ENCODE measurements at places on chromosomes 12 and 14. TPM values are rescaled to one million over a fixed set of nuclear protein-coding genes. Genes with fewer than 3 reads are reported as not detected.

ACOT4 gene
- total RNA-seq: 1.6 TPM

KLHL33 gene
- 0.69 TPM for total RNA-seq

KRT79 gene
- not detected for total RNA-seq

FOXN4 gene
- total RNA-seq: not detected

PFDN5 gene
- total RNA-seq: 432 TPM

CHD8 gene
- total RNA-seq: 65.3 TPM

EIF2S3B gene
- total RNA-seq: 1.1 TPM

KRT72 gene
- not detected for total RNA-seq

TMEM253 gene
- total RNA-seq: 0.37 TPM

TAS2R9 gene
- 0.37 TPM for total RNA-seq

OR4E2 gene
- not detected for total RNA-seq

KLRC3 gene
- 0.69 TPM for total RNA-seq

NGB gene
- total RNA-seq: not detected

RPGRIP1 gene
- total RNA-seq: 0.48 TPM

KRT81 gene
- total RNA-seq: not detected

SERPINA3 gene
- 3.5 TPM for total RNA-seq

RAD9B gene
- 2.1 TPM for total RNA-seq

CRIP2 gene
- 53.7 TPM for total RNA-seq

KRT5 gene
- 55.4 TPM for total RNA-seq

COPS7A gene
- total RNA-seq: 35.6 TPM

CMA1 gene
- total RNA-seq: 3.2 TPM

NFATC4 gene
- 41.8 TPM for total RNA-seq

COL2A1 gene
- total RNA-seq: 2.3 TPM

RNU4-1 gene
- total RNA-seq: under 0.01 TPM

EML5 gene
- 7.0 TPM for total RNA-seq

PIWIL1 gene
- total RNA-seq: 0.21 TPM

KRT78 gene
- not detected for total RNA-seq

IAPP gene
- total RNA-seq: not detected

GALNT16 gene
- 11.4 TPM for total RNA-seq

SOX5 gene
- total RNA-seq: 61.4 TPM
